ENCODE measurements at places on chromosomes 3 and 15. TPM values are rescaled to one million over a fixed set of nuclear protein-coding genes. Genes with fewer than 3 reads are reported as not detected.
A peak's percentile ranks its signal among the peaks of the same experiment; 100 is the strongest.

Gene KBTBD13
- total RNA-seq, result not detected

- DNase-seq, result no peak
Measured at GRCh38 chr3:119613201-119613600, 15.5 kb downstream of the PLA1A start.

Gene KNG1
- not detected for total RNA-seq

Gene BRK1
- 113 TPM for total RNA-seq

- no peak for DNase-seq
Measured at GRCh38 chr15:90008607-90009006, 7.5 kb downstream of the ZNF710 start.

Gene PLA1A
- 0.13 TPM for total RNA-seq

DNA sequence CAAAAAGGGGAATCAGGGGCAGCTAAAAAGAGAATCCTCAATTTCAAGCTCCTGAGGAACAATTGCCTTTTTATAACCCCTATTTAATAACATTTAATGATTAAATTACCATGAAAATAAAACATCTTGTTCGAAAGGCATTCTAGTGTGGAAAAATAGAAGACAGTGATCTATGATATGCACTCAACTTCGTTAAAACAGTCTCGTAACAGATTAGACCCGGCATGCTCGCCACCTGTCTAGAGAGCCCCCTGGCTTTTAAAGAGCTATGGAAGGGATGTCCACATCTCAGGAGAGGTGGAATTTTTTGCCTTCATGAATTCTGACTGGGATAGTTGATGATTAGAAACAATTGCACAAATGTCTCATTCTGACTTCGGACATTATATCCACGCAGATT is 153.7 kb upstream of the MDFIC2 start:
- no peak for DNase-seq

Gene PRICKLE2
- 12.1 TPM for total RNA-seq

- no peak for DNase-seq
Measured at GRCh38 chr3:125959317-125960065, 9.5 kb upstream of the ROPN1B start.

Gene PRR20G
- not detected for total RNA-seq

GRCh38 chr3:45442679-45443253 is 54.4 kb downstream of the LARS2 start:
- DNase-seq, result peak; percentile 41

GRCh38 chr3:171347301-171348039 is 112.7 kb downstream of the TNIK start:
- DNase-seq, result no peak

Gene C15orf62
- total RNA-seq, result not detected

Gene UQCRC1
- total RNA-seq, result 384 TPM

DNA sequence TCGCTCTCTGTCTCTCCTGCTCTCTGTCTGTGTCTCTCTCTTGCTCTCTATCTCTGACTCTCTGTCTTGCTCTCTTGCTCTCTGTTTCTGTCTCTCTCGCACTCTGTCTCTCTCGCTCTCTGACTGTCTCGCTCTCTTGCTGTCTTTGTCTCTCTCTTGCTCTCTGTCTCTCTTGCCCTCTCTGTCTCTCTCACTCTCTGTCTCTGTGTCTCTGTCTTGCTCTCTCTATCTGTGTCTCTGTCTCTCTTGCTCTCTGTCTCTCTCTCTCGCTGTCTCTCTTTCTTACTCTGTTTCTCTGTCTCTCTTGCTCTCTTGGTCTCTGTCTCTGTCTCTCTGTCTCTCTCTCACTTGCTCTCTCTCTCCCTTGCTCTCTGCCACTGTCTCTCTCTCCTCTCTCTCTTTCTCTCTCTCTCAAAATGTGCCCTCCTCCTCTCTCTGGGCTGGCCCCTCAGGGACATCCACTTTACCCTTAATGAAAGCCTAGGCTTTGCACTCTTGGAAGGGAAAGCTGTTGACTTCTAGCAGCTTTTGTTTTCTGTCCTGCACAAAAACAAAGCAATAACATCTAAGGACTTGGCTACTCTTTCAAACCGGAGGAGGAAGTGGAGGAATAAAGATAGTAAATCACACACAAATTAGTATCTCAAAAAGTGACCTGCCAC is 73.9 kb upstream of the NR2E3 start:
- DNase-seq, result no peak

DNA sequence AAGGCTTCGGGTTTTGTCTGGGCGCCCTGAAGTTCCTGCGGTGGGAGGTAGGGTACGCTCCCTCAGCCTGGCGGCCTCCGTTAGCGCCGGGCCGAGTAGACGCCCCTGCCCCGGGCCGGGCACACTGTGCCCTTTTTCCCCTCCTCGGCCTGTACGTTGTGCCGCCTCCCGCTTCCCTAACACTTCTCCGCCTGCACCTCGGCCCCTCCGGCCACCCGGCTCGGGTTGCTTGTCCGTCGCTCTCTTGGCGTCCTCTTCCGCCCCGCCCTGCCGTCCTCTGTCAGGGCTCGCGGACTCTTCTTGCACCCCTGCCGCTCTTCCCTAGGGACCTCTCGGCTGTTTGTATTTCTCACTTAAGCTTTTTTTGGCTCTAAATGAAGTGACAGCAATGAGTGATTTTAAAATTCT is 384 bp downstream of the KNL1 start:
- peak; percentile 70 for DNase-seq

DNA sequence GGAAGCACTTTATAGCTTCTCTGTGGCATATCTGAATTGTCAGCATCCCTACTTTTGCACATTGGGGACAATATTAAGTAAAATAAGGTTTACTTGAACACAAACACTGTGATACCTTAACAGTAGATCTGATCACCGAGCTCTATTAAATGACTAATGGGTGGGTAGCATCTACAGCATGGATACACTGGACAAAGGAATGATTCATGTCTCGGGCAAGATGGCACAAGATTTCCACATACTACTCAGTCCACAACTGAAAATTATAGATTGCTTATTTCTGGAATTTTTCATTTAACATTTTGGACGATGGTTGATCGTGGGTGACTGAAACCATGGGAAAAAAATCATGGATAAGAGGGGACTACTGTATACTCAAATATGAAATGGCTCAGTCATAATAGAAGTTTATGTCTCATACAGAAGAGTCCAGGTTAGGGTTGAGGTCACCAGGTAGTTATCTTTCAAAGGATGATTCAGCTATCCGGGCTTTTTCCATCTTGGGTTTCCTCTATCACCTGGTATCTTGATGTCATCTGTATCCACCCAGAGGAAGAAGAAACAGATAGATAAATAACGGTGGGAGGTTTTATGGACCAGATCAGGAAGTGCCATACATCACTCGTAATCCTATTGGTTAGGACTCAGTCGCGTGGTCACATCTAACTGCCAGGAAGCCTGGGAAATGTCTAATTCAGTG is 320.0 kb upstream of the RARB start:
- no peak for DNase-seq

Gene GPR176
- 53.3 TPM for total RNA-seq

GRCh38 chr3:77321646-77322045 is 281.7 kb downstream of the ROBO2 start:
- DNase-seq, result no peak

DNA sequence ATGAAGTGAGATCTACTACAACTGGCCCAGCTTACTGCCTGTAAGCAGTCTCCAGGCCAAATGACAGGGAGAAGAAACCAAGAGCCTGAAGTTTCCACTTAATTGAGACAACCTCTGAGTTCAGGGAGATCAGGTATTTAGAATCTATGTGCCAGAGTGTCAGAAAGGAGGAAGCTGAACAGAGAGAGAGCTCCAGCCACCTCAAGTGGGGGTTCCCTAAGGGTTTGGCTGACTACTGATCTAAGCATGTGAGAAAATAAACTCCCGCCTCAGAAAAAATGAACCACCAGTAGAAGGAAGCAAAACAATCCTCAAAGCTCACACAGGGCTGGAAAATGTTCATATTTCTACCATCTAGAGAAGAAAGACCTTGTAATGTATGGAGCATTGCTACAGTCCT is 25.0 kb downstream of the ADAM10 start:
- peak; percentile 43 for DNase-seq

DNA sequence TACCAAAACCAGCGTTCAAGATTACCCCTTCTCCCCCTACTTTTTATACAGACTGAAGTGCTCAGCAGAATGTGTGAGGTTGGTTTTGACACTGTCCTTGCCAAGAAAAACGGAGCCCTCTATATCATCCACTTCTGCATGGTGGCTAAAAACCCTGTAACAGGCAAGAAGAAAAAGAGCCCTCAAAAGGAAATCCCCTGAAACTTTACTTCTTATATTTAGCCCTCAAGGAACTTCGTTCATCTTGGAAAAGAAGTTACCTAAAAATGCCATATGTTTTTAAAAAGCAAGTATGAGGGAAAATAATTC is 473.6 kb downstream of the FOXP1 start:
- no peak for DNase-seq

Gene C3orf49
- total RNA-seq, result not detected

Gene CCRL2
- total RNA-seq, result 5.3 TPM

DNA sequence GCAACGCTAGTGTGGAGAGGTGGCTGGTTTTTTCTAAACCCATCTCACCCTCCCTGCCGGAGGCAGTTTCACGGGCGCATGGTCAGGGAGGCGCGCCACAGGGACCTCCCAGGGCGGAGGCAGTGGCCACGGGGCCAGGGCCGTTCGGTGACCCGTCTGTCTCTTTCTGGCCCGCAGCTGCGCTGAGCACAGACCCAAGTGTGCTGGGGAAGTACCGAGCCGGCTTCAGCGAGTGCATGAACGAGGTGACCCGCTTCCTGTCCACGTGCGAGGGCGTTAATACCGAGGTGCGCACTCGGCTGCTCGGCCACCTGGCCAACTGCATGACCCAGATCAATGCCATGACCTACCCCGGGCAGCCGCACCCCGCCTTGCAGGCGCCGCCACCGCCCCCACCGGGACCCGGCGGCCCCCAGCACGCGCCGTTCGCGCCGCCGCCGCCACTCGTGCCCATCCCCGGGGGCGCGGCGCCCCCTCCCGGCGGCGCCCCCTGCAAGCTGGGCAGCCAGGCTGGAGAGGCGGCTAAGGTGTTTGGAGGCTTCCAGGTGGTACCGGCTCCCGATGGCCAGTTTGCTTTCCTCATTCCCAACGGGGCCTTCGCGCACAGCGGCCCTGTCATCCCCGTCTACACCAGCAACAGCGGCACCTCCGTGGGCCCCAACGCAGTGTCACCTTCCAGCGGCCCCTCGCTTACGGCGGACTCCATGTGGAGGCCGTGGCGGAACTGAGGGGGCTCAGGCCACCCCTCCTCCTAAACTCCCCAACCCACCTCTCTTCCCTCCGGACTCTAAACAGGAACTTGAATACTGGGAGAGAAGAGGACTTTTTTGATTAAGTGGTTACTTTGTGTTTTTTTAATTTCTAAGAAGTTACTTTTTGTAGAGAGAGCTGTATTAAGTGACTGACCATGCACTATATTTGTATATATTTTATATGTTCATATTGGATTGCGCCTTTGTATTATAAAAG is 1.8 kb downstream of the HES1 start:
- peak; percentile 11 for DNase-seq

GRCh38 chr3:105030211-105030610 is 336.5 kb upstream of the ALCAM start:
- DNase-seq, result no peak

- no peak for DNase-seq
Measured at GRCh38 chr3:19559724-19560442, 374.1 kb downstream of the EFHB start.

DNA sequence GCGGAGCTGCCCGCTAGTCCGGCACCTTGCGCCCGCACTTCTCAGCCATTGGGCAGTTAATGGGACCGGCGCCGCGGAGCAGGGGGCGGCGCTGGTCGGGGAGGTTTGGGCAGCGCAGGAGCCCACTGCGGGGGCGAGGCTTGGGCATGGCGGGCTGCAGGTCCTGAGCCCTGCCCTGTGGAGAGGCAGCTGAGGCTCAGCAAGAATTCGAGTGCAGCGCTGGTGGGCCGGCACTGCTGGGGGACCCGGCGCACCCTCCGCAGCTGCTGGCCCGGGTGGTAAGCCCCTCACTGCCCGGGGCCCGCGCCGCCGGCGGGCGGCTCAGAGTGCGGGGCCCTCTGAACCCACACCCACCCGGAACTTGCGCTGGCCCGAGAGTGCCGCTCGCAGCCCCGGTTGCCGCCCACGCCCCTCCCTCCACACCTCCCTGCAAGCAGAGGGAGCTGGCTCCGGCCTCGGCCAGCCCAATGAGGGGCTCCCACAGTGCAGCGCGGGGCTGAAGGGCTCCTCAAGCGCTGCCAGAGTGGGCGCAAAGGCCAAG is 835.0 kb downstream of the TBL1XR1 start:
- no peak for DNase-seq

DNA sequence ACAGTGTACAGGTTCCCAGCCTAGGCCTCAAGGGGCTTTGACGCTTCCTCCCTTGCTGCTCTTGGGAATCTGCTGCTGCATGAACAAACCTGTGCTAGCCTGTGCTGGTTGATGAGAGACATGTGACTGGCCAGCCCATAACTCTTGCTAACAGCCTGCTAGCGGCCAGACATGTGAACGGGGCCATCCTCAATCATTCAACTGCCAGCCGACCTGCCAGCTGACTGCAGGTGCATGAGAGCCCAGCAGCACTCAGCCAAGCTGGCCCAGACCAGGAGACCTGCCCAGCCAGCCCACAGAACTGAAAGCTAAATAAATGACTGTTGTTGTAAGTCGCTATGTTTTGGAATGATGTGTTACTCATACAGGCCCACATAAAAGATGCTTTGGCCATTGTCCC is 82.4 kb upstream of the DLG1 start:
- no peak for DNase-seq

Gene GOLGA8T
- not detected for total RNA-seq

DNA sequence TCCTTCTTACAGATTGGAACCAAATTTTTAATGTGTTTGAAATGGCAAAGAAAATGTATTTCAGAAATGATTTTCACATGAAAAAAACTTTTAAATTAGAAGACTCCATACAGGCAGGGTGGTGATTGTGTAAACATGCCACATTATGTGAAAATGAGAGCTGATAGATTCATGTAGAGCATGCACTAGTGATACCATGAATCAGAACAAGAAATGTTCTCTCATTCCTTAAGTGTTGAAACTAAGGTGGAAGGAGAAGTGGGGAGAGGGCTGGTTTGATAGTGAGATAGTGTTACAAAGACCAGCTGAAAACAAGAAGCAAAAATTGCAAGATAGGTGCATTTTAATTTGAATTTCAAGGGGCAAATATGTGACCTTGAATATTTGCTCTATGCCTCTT is 100.3 kb downstream of the CCNL1 start:
- DNase-seq, result no peak

DNA sequence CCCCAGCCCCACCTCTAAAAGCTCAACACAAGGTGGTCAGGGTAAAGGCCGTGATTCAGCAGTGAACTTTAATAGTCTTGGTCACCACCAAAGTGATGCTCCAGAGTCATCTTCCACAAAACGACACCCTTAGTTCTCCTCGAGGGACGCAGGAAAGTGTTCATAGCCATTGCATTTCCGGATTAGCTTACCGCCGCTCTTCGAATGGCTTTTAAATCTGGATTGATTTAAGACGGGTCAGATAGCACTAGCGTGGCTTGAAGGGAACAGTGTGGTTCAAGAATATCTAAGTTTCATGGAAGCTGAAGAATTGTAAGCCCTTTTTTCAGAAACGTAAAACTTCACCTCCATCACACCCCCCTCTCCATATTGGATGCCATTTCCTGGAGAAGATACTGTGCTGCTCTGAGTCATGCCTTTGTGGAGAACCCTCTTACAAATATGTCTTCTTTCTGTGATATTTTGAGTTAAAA is 829 bp downstream of the RNF7 start:
- peak; percentile 50 for DNase-seq

GRCh38 chr3:159914426-159914825 is 74.2 kb upstream of the IL12A start:
- no peak for DNase-seq

GRCh38 chr3:58652624-58653023 is 13.9 kb downstream of the FAM3D start:
- DNase-seq, result no peak

GRCh38 chr15:51869060-51869421 is 39.6 kb downstream of the TMOD3 start:
- DNase-seq, result peak; percentile 80

- no peak for DNase-seq
Measured at GRCh38 chr3:27575499-27575898, 91.3 kb upstream of the SLC4A7 start.

Data from LHCN-M2 (cell line).